ENCODE measurements at places on chromosomes 7 and 10.
A peak's percentile ranks its signal among the peaks of the same experiment; 100 is the strongest.

DNA sequence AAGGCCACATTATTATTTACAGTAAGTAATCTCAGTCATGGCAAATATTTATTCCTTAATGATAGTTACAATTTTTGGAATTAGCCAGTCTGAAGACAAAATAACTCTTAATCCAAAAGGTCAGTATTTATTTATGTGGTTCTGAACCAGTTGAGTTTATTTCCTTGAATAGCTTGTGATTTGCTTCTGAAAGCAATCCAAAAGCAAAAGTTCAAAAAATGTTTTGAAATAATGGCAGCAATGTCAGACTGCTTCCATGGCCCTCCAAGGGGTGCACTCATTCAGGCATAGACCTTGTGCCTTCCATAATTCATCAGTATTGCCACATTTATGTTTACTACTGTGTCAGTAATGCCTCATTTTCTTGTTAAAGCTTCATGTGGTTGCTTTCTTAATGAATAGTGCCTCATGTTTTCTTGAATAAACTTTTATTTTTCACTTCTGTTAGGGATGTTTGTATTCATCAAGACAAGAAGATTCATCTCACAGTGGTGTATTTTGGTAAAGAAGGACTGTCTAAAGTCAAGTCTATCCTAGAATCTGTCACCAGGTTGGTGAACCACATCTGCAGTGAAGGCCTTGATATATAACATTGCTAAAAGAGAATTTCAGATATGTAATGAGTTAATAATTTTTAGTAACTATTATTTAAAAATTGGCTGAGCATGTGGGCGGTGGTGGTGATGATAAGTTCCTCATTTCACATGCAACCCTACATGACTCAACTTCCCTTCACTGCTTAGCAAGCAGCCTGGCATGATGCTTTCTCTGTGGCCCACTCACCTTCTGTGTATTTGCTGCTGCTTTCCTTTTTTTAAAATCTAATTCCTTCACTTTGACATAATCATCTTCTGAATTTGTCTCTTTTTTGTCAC lies 22.0 kb downstream of the CSGALNACT2 start:
- no peak for DNase-seq

DNA sequence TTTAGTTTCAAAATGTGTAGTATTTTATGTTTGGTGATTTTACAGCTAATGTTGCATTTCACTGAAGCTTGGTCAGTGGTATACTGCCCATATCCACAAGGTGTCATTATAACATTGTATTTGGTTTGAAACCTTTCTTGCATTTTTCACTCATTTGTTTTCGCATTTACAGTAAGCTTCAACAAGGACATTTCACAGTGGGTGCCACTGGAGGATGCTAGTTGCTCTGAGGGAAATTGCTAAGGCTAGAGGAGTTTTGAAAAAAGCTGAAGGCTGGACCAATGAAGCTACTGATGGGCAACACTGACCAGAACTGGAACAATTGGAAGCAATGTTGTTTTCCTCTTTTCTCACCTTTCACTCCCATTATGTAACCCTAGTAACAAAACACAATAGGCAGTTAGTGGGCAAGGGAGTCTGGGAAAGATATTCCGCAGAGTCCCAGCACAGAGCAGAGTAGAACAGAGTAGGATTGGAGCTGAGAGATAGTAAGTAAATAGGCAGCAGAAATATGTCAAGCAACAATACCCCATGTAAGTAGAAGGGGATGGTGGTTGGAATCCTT lies 23.6 kb upstream of the SRI start:
- peak; percentile 55 for DNase-seq

GRCh38 chr10:36493516-36493880 lies 631.9 kb upstream of the ANKRD30A start:
- no peak for DNase-seq

DNA sequence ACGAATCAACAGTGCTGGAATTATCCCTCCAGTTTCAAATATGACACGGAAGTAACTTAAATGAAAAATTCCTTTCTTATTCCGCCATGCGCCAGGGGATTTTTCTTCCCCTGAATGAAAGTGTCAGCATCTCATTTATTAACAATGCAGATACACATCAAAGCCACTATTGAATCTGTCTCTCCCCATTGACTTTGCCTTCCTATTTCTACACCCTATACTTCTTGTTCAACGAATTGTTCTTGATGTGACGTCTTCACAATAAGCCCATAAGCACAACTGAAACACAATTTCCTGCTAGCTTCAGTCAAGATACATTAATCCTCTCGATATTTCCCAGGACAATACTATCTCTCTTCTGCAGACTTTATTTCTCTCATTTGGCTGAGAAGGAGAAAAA lies 253.5 kb downstream of the ADARB2 start:
- DNase-seq: no peak

GRCh38 chr7:107951172-107951787 lies 51.7 kb downstream of the LAMB1 start:
- no peak for DNase-seq

GRCh38 chr7:100407285-100408180 lies 21.0 kb downstream of the ZCWPW1 start:
- peak; percentile 67 for DNase-seq

DNA sequence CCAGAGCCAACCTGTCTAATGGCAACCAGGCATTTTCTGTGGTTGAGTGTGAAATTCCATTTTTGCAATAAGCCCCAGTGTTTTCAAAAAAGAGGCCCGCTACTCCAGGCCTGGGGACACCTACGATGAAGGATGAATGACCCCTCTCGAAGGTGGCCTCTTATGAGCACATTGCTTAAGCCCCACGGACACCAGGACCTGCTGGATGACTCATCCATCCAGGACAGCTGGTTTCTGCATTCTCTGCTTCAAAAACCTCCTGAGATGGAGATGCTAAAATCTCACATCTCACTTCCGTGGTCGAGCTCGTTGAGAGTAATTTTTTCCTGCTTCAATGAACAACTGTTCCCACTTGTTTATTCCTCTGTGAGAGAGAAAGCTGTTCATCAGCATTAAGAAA lies 150.2 kb upstream of the FZD8 start:
- no peak for DNase-seq

GRCh38 chr7:101172854-101173751 lies 7.0 kb downstream of the NAT16 start:
- DNase-seq: peak; percentile 86

- DNase-seq: no peak
Measured at GRCh38 chr10:121522831-121523230, 75.4 kb downstream of the FGFR2 start.

- no peak for DNase-seq
Measured at GRCh38 chr7:503575-504111, 16.0 kb downstream of the PDGFA start.

GRCh38 chr7:17544401-17544800 lies 245.9 kb downstream of the AHR start:
- DNase-seq: no peak

DNA sequence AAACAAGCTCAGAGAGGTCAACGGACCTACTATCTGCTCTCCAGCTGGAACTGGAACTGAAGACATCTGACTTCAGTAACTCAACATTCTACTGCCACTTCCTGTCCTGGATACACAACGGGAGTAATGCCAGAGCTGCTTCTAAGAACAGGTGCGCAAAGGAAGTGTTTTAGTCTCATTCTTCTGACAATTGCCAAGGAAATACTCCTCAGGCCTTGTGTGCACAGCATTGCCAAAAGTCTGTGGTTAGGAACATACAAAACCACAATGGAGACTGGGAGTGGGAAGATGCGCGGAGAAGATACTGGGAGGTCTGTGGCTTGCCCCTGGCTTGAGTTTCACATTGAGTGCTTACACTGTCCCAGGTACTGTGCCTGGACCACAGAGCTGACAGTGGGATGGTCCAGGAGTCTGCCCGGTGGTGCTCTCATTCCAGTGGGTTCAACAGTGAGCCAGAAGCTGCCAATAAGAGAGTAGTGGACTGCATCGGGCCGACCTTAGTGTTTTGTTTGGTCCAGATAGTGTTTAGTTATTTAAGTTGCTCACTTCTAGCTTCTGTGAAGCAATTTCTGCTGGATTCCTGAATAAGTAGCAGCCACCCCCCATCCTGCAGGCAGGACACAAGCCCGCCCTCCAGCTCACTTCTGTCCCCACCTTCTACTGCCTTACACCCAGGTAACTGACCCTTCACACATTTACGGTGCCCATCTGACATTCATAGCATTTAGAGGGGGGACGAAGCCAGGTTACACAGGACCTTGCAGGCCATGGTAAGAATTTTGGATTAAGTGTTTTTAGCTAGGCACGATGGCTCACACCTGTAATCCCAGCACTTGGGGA lies 10.3 kb downstream of the TBL2 start:
- DNase-seq: no peak

DNA sequence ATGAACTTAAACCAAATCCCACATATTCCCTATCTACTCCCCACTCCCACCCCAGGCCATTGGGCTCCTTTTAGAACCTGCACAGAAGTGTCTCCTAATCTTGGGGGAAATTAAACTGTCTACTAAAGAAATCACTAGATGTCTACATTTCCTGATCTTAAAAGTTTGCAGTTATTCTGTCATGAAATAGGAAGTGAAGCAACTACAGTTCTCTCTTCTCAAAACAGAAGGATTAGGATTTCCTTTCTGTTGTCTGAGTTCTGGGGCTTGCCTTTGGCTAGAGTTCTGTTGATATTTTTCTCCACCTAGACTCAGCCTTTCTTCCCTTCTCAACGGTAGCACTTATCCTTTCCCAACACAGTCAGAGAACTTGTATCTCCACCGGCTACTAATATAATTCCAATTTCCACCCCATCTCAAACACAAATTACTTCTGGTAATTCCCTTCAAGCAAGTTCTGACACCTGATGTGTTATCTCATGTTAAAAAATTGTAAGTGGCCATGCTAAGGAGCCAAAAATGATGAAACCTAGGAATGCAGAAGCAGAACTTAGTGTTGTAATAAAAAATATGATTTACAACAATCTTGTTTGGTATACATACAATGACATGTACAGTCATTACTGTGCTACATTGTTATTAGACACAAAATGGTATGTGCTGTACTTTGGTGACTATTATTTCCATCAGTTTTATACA lies 12.1 kb downstream of the OR9A4 start:
- no peak for DNase-seq

GRCh38 chr10:5071411-5072198 lies 22.6 kb upstream of the AKR1C3 start:
- DNase-seq: peak; percentile 95

DNA sequence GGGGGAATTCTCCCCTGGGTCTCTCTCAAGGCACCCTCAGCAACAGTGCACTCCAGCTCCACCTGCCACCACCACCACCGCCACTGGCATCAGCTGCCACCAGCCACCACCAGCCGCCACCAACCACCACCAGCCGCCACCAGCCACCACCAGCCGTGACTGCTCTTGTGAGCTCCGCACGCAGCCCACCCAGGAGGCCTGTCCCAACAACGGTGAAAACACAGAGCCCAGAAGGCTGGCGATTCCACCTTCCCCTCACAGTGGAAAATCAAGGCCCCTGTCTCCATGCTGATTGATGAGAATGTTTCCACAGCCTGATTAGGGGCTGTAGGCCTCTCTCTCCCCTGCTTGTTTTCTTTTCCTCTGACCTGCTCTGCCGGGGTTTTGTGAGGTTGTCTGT lies 41.1 kb downstream of the COBL start:
- DNase-seq: no peak

GRCh38 chr7:74396993-74397392 lies 56.7 kb upstream of the GTF2IRD1 start:
- no peak for DNase-seq

GRCh38 chr7:96241855-96242254 lies 80.0 kb downstream of the SLC25A13 start:
- no peak for DNase-seq

- DNase-seq: no peak
Measured at GRCh38 chr10:37489658-37490003, 364.2 kb downstream of the ANKRD30A start.

DNA sequence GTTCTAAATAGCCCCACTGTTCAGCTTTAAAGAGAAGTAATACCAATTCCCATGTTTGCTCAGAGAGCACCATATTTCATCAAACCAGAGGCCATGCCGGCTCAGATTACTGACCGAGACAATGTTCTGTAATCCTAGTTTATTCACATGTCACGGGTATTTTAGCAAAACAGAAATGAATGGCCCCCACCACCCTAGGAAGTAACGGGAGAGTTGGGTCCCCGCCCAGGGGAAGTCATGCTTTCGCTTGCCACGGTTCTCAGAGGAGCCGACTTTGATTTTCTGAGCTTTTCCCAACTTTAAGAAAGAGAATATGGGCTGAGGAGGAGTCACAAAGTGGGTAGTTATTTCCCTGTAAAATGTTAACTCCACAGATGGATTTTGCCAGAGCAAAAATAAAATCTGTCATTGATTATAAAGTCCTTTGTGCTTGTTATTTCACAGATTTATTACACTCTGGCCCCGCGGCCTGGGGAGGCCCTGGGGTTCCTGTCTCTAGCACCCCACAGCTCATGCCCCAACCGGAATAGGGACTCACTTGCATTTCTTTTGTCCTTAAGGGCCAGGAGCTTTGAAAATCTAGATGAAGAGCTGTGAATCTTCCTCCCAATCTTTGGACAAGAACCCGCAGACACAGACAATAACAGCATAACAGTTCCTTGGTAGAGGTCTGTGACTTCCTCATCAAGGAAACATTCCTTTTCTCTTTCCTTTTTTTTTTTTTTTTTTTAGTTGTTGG lies 3.7 kb upstream of the GDF10 start:
- no peak for DNase-seq

DNA sequence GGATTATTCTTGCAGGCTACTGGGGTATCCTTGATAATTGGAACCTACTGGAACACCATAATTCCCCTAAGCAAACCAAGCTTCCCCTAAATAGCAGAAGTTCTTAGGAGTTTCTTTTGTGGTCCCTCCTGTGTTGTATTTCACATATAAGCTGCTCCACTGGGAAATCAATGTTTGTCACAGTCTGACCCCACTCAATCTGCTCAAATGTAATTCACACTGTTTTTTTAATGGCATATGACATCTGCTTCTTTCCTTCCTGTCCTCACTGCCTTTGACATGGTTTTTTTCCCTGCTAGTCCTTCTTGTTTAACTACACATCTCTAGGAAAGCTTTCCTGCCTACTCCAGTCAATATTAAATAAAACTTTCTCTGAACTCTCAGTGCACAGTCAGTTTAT lies 1.8 kb upstream of the PTPRZ1 start:
- no peak for DNase-seq

- no peak for DNase-seq
Measured at GRCh38 chr10:1635340-1635739, 102.0 kb downstream of the ADARB2 start.

GRCh38 chr7:148982654-148983199 lies 45.6 kb downstream of the PDIA4 start:
- peak; percentile 20 for DNase-seq

DNA sequence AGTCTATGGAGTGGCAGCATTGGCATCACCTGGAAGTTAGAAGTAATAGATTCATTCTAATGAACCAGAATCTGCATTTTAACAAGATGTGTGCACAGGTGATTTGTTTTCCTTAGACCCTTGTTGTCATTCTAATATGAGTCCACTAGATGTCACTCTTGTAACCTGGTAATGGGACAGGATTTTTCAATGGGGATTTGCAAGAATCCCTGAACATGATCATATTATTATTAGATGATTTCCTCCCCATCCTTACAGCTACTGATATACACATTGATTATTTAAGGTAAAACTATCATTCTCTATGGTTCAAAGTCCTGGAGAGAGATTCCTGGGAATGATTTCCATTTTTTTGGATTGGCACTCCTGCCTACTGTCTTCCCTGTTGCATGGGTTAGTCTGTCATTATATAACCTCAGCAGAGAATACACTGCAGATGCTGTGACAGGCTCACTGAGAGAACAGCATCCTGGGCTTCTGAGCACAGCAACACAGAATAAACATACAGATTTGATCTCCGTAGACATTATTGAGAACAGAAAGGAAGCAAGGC lies 194.9 kb downstream of the SUGCT start:
- DNase-seq: peak; percentile 60

Measured in hematopoietic multipotent progenitor cell treated with erythropoietin and hydrocortisone succinate and interleukin-3 and kit ligand, for 8 days (in vitro differentiated cells).